ENCODE measurements at places on chromosomes 13 and 19. TPM values are rescaled to one million over a fixed set of nuclear protein-coding genes. Genes with fewer than 3 reads are reported as not detected.

NANOS3 gene
- 2.0 TPM for total RNA-seq

DNAJB1 gene
- total RNA-seq, result 193 TPM

EID2B gene
- 7.3 TPM for total RNA-seq

ZNF726 gene
- total RNA-seq, result 0.61 TPM

MAP4K1 gene
- total RNA-seq, result 0.85 TPM

ZNF418 gene
- total RNA-seq, result 1.5 TPM

RAB20 gene
- total RNA-seq, result 2.8 TPM

TNFSF11 gene
- not detected for total RNA-seq

COLGALT1 gene
- total RNA-seq, result 55.3 TPM

PSG7 gene
- 0.16 TPM for total RNA-seq

DHDH gene
- total RNA-seq, result 1.2 TPM

CGB2 gene
- total RNA-seq, result not detected

DNASE2 gene
- 29.7 TPM for total RNA-seq

APOC4 gene
- not detected for total RNA-seq

CD209 gene
- total RNA-seq, result not detected

ZNF528 gene
- total RNA-seq, result 0.18 TPM

CYP4F12 gene
- total RNA-seq, result 2.0 TPM

IZUMO4 gene
- total RNA-seq, result 0.51 TPM

TYROBP gene
- total RNA-seq, result not detected

LRRC63 gene
- total RNA-seq, result not detected

BBC3 gene
- 27.6 TPM for total RNA-seq

TRAPPC6A gene
- 49.4 TPM for total RNA-seq

TRIP10 gene
- total RNA-seq, result 96.3 TPM

IRF2BP1 gene
- 19.8 TPM for total RNA-seq

DCT gene
- not detected for total RNA-seq

PCDH20 gene
- total RNA-seq, result not detected

OLFM2 gene
- 11.2 TPM for total RNA-seq

SERPINE3 gene
- total RNA-seq, result not detected

UQCR11 gene
- total RNA-seq, result 180 TPM

ZNF729 gene
- not detected for total RNA-seq

OR7D2 gene
- not detected for total RNA-seq

CEACAM8 gene
- total RNA-seq, result not detected

MED26 gene
- 5.5 TPM for total RNA-seq

PABPC3 gene
- total RNA-seq, result 0.15 TPM

TNFSF13B gene
- not detected for total RNA-seq

ZNF844 gene
- total RNA-seq, result not detected

KLF5 gene
- 49.3 TPM for total RNA-seq

ZFP14 gene
- total RNA-seq, result 2.6 TPM

ZNF814 gene
- total RNA-seq, result 1.2 TPM

SLC6A16 gene
- 1.6 TPM for total RNA-seq

IGLON5 gene
- 0.08 TPM for total RNA-seq

PSG2 gene
- not detected for total RNA-seq

CCL25 gene
- not detected for total RNA-seq

RFXAP gene
- 0.95 TPM for total RNA-seq

TMEM255B gene
- 0.64 TPM for total RNA-seq

OXGR1 gene
- total RNA-seq, result not detected

C13orf42 gene
- not detected for total RNA-seq

ERICH6B gene
- not detected for total RNA-seq

CGB5 gene
- 0.85 TPM for total RNA-seq

RBM42 gene
- 148 TPM for total RNA-seq

SRRM5 gene
- total RNA-seq, result 0.79 TPM

CEACAM1 gene
- 3.8 TPM for total RNA-seq

CEACAM19 gene
- total RNA-seq, result 9.3 TPM

SERP2 gene
- total RNA-seq, result not detected
